LoVo (cell line): ENCODE measurements at places on chromosomes 6 and 20.
A peak's percentile ranks its signal among the peaks of the same experiment; 100 is the strongest.

DNA sequence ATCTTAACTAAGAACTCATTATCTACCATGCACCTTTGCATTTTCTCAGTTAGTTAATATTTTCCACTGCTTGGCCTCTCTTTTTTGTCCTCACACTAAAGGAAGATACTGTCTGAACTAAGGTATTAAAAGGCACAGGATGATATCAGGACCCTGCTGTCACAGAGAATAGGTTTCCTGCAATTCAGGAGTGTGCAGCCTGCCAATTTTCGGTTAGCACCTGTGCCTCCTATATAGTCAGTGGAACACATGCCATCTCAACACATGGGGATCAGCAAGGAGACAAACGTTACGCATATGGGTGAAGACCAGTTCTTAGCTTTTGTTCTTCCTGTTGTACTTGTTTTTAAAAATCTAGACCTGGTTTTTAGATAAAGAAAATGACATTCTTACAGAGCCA is 71.0 kb downstream of the FUT9 start:
- no peak for DNase-seq

DNA sequence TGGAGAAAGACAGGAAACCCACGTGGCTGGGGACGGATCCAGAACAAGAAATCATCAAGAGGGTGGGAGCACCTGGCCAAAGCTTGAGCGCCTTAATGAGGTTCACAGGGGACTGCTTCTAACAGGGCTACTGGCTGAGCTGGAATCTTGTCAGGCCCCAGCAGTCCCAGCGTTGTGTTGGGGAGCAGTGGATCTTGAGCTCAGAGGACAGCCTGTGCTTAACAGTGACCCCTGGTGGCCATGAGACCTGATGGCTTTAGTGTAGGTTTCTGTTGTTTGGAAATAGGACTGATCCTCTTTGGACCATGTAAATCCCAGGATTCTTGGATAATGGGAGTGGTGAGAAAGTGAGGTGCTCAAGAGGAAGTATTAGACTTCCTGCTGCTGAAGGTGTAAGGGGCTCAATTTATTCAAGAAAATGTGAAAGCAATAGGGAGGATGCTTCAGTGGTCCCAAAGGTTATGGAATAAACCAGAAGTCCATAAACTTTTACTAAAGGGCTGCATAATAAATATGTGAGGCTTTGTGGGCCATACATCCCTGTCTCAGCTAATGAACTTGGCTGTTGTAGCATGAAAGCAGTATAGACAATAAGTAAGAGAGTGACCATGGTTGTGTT is 216.2 kb downstream of the NFATC2 start:
- DNase-seq, result peak; percentile 70

DNA sequence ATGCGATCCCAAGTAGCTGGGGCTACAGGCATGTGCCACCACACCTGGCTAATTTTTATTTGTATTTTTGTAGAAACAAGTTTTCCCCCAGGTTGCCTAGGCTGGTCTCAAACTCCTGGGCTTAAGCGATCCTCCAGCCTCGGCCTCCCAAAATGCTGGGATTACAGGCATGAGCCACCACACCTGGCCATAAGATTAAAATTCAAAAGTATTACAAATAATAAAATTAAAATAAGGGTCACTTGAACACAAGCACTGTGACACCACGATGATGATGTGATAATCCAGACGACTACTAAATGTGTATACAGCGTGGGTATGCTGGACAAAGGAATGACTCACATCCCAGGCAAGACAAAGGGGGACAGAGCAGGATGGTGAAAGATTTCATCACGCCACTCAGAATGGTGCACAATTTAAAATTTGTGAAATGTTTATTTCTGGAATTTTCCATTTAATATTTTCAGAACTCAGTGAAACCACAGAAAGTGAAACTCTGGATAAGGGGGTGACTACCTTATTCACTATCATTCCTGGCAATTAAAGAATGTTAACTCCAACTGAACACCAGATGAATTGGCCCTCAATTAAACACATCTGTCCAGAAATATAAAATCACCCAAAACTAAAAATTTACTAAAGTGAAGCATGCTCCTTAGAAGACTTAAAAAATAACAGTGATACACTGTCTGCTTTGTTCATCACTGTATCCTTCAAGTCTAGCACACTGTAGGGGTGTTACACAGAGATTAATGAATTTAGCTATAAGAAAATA is 13.1 kb downstream of the B4GALT5 start:
- no peak for DNase-seq

DNA sequence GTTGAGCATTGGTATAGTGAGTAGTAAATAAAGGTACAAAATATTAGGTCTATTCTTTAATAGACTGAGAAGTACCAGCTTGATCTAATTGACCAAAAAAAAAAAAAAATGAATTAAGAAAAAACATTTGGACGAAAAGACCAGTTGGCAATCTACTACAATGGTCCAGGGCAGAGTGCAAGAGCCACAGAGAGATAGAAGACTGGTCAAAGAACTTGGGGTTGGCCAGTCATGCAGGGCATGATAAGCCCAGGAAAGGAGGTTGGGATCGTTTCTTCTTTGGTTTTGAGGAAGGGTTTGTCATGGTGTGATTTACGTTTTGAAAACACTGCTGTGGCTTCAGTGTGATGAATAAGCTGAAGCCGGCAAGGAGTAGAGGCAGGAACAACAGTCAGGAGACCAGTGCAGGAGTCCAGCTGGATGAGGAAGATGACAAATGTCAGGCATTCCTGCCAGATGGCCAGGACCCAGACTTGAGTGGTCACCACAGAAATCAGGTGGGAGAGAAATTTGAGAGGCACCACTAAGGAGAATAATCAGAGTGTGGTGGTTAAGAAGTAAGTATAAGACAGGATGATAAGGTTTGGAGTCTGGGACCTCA is 14.0 kb downstream of the SMLR1 start:
- DNase-seq, result no peak

DNA sequence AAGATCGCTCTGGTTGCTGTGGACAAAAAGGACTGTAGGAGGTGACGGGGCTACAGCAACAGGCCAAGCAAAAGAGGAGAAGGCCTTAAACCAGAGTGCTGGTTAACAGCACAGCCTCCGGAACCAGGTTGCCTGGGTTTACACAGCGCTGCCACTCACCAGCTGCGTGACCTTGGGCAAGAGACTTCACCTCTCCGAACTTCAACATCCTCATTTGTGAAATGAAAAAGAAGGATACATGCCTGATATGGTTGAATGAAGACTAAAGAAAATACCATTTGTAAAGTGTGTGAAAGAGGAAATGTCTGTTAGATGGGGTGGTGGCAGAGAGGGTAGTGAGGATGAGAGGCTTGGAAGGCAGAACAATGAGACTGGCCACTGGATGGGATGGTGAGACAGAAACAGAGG is 44.9 kb downstream of the PREX1 start:
- no peak for DNase-seq

- DNase-seq, result no peak
Measured at GRCh38 chr6:8382434-8382833, 52.9 kb downstream of the SLC35B3 start.

GRCh38 chr6:128336436-128337095 is 183.8 kb downstream of the PTPRK start:
- peak; percentile 2 for DNase-seq

DNA sequence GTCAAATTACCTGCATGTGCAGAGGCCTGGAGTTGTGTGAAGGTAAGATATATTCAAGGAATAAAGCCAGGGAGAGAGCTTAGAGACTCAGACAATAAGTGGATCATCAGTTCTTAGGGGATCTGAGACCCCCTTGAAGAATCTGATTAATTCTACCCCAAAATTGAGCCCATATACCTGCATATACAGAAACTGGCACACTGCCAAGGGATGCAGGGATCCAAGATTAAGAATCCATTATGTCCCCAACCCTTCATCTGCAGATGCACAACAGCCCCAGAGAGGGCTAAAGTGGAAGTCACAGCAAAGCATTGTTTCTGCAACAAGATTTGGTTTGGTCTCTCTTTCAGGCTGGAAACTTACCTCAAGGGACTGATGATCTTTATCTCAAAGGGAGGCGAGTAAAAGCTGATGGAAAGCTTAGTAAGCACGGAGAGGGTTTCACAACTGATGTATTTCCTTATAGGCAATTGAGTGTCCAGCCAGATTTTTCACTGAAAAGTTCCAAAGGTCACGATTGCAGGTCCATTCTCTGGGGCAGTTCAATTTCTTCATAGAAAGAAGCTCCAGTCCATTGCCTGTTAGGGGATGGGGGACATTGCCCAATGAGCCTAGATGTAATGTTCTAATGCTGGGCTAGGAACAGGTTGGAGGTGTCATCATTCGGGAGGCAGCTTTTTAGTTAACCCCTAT is 20.9 kb upstream of the STK35 start:
- no peak for DNase-seq

DNA sequence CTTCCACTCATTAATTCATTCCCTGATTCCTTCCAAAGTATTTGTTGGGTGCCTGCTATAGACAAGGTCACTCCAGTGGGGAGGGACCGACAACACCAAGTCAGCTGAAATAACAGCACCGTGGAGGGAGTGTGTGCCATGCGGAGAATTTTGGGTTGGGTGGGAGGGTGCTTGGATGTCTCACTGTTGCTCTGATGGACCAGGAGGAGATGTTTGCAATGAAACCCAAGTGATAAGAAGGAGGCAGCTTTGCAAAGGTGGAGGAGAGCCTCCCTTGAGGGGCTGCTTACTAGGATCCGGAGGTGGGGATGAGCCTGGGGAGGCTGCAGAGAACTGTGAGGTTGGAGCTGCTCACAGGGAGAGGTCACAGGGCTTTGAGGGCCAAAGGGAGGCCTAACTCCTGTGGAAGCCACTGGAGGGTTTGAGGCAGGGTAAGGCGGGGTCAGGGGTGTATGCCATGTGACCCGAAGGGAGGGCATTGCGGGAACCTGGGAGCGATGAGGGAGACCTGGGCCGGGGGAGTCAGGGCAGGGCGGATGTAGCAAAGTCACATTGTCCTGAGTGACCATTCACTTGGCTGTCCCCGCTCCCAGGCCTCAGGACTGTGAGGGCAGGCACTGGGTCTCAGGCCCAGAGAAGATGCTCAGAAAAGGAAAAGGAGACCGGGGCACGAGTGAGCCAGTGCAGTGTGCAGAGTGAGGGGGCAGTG is 124.5 kb downstream of the PHACTR3 start:
- no peak for DNase-seq

- no peak for DNase-seq
Measured at GRCh38 chr20:1686151-1686748, 28.7 kb upstream of the SIRPG start.
